ENCODE measurements at places on chromosomes 5 and 9. TPM values are rescaled to one million over a fixed set of nuclear protein-coding genes. Genes with fewer than 3 reads are reported as not detected.

The SSBP2 gene
- 29.5 TPM for total RNA-seq

- no peak for DNase-seq
These were observed 31.7 kb upstream of the BASP1 start for GRCh38 chr5:17185773-17186172.

The RASGRF2 gene
- total RNA-seq, result 19.4 TPM

The SELENOP gene
- total RNA-seq, result not detected

DNA sequence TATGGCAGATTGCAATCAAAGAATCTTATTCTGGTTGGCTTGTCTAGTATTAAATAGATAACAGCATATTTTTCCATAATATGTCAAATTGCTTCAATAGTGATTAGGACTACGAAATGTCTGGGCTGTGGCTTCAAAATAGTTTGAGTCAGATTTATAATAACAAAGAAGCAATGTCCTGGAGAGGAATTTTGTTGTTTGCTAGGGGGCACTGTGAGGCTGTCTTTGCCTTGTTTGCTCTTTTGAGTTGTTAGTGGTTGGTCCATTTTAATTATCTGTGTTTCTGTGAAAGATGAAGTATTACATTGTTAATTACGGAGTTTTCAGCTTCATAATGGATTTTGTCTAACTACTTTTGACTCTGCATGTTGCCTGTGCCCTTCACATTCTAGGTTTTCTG is 713.6 kb downstream of the TLE4 start:
- DNase-seq, result no peak

DNA sequence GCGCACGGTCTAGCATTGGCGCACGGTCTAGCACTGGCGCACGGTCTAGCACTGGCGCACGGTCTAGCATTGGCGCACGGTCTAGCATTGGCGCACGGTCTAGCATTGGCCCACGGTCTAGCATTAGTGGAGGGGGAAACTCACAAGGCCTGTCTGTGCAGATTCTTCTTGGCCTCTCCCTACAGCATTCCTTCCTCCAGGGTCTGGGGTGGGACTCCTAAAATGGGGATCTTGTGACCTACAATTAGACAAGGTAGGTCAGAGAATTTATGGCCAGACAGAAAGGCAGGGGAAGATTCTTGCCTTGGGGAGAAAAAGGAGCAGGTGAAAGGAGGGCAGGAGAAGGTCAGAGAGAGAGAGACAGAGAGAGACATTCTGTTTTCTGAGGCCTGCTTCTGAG is 5.4 kb upstream of the GBGT1 start:
- DNase-seq, result no peak

- no peak for DNase-seq
These were observed 422.3 kb downstream of the EBF1 start for GRCh38 chr5:158677470-158677838.

DNA sequence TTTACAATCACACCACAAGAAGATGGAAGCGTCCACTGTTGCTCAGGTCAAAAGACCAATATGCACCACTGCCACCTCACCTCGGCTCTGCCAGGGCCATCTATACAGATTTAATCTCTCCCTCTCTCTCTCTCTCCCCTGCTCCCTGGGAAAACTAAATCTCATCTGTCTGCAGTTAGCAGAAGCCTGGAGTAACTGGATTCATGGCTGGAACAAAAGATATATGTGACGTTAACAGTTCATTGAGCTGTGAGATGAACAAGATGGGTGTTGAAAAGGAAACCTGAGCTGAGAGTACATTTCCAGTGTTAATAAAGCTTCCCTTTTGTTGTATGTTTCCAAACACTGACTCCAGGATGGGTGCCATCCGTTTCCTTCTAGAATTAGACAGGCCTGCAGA is 369.7 kb downstream of the CDK5RAP2 start:
- DNase-seq, result no peak

DNA sequence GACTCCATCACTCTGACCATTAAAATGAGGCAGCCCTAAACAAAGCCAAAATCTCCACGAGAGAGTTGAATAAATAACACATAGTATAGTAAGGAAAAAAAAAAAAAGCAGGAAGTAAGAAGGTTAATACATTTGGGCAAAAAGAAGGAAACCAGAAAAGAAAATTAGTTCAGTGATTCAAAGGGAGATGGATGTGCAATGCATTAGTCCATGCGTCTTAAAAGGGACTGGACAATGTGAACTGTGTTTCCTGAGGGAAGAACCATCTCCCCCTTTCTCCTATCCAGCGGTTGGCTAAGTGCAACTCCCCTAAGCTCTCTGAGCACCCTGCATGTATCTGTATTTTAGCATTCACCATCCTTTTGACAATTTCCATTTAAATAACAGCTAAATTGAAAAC is 1.4 kb downstream of the ANKRA2 start:
- no peak for DNase-seq

GRCh38 chr9:98231770-98232478 is 23.5 kb downstream of the TBC1D2 start:
- no peak for DNase-seq

GRCh38 chr5:63959177-63959982 is 2.9 kb downstream of the HTR1A start:
- DNase-seq, result no peak

GRCh38 chr5:2353211-2353610 is 398.3 kb downstream of the IRX2 start:
- no peak for DNase-seq

The ZNF367 gene
- 19.6 TPM for total RNA-seq

DNA sequence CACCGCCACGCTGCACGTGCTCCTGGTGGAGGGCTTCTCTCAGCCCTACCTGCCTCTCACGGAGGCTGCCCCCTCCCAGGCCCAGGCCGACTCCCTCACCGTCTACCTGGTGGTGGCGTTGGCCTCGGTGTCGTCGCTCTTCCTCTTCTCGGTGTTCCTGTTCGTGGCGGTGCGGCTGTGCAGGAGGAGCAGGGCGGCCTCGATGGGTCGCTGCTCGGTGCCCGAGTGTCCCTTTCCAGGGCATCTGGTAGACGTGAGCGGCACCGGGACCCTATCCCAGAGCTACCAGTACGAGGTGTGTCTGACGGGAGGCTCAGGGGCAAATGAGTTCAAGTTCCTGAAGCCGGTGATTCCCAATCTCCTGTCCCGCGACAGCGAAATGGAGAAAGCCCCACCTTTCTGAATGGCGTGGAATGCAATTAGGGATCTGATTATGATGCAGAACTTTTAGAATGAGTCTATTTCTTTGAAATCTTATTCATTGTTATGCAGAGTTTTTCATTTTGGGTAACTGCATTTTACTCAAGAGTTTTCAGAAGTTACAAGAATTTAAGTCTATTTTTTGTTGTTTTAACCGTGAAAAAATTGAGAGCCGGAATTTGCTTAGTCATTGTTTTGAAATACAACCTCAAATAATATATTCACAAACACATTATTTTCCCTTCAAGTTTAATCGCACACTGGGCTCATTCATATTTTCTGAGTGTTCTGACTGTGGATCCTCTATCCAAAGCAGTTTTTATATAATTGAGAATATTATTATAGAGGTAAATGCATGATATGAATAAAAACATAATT is 8.5 kb upstream of the PCDHB15 start:
- no peak for DNase-seq

GRCh38 chr9:113156880-113157279 is 6.1 kb downstream of the SLC31A2 start:
- no peak for DNase-seq

- DNase-seq, result no peak
These were observed 14.8 kb upstream of the PLEKHG4B start for GRCh38 chr5:77170-77501.

- DNase-seq, result no peak
These were observed 505 bp downstream of the C5orf34 start for GRCh38 chr5:43514471-43514815.

GRCh38 chr9:121301881-121302286 is 33.9 kb downstream of the GSN start:
- DNase-seq, result no peak

DNA sequence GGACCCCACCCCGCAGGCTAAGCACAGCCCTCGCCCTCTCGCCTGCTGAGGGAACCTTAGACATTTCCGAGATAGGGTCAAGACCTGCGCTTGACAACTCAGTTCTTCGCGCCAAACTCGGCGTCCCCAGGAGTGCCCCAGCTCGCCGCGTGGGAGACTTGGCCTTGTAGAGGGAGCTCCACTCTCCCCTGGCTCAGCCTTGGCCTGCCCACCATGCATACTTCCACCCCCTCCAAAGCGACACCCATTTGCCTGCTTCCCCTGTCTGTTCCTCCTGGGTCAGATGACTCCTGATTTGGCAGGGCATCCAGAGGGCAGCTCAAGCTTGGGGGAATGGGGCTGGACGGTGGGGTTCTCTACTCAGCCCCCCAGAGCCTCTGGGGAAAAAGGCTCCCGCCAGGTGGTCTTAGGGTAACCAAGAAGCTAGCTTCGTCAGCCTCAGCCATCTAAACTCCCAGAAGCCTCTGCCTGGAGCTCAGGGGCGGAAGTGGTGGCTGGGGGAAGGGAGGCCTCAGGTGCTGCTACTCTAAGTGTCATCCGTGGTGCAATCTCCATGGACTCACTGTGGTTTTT is 560 bp downstream of the DOCK2 start:
- peak; percentile 69 for DNase-seq

DNA sequence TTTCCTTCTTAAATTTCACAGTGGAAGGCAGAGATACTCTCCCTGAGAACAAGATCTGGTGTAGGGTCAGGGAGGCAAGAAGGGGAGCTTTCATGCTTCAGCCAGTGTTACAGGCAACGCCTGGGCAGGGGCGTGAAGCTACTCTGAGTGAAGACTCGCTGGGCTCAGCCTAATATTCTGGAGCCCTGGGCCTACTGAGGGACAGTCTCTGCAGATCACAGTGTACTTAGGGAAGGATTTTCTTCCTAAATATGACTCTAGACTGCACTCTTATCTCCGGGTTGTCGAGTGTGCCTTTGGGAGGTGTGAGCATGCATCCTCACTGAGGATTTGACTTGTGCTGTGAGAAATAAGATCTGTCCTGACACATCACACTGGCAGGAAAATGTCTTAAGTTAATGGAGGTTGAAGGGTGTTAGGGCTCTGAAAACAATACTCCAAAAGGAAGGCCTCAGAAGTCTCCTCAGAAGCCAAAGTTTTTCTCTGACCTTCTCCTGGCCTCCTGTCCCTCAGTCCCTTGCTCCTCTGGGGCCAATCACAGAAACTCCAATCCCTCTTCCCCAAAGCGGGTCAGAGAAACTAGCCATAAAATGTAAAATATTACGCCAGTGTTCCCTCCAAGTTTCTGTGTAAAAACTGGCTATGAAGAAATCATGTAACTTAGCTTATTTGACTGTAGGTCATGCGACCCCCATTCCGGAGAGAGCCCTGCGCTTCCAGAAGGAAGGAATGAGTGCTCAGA is 156.8 kb upstream of the TBC1D2 start:
- DNase-seq, result no peak

- no peak for DNase-seq
These were observed 69.8 kb downstream of the CMYA5 start for GRCh38 chr5:79759436-79759835.

DNA sequence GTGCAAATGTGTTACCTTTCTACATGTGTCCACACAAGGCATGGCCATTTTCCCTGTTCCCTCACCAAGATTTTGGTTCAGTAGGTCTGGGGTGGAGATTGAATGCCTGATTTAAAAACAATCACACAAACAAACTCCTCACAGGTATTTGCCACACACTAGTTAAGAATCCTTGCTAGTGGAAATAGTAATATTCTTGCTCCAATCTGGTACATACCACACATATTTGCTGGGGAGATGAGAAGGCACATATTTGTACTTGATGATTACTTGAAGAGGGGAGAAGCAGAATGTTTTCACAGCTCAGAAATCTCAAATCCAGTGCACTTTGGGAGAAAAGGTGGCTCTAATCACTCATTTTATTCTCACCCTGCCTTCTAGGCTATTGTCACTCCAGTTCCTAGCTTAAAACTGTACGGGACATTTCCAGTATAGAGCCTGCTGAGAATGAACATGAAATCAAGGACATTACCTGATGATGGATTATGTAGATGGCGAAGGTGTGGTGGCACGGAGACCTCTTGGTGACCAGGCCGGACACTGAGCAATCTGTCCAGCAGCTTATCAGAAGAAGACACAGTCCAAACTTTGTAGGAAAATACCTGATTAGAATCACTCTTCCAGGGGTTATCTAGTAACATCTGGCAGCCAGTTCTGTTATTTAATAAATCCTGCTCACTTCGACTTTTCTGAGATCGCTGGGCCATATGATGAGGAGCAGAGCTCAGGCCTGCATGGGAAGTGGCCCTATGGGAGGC is 116.1 kb upstream of the IL6ST start:
- no peak for DNase-seq

DNA sequence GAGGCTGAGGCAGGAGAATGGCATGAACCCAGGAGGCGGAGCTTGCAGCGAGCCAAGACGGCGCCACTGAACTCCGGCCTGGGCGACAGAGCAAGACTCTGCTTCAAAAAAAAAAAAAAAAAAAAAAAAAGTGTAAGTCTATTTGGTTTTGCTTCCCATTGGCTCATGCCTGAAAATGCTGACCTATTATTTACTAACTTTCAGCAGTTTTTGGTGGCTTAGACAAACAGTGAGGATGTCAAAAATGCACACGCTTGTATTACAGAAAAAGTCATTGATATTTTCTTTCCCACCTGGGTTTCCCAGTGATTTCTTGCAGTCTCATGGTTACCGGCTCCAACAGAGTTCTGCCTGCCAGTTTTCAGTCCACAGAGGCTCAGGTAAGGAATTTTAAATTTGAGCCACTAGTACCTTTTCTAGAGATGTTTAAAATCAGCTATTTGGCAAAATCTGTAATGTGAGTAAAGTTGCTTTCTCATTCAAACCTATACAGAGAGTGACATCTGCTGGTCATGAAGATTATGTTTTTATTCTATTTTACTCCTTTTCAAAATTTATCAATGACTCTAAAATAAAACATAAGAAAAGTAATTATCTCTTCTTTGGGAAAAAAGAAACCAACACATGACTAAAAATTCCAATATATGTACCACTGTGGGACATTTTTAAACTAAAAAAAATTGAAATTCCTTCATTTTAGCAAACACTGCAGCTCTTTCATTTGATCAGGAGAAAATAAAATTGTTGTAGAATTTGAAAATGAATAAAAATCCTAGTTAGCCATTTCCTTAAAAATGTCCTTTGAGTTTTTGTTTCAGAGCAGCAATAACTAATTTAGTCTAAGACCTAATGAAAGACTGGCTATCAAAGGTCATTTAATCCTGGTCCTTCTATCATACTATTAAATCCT is 8.8 kb downstream of the FAM200C start:
- no peak for DNase-seq

DNA sequence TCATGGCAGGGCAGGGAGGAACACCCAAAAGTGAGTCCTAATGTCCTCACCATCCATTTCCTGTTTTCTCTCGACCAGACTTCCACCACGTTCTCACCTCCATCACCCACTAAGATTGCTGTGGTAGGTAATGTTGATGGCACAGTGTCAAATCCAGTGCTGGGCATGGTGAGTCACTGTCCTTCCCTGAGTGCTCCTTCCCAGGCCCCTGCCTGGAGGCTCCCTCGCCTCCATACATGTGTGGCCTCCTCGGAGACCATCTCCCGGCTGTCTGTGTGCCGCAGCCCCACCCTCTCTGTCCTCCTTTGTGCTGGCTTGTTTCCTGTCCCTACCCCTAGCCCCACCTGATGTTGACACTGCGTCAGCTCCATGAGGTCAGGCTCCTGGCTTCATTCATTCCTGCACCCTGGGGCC is 177.5 kb downstream of the SYK start:
- DNase-seq, result no peak

All from activated T-helper 2 cell treated with anti-CD3 and anti-CD28 coated beads, Interferon-gamma antibody, Interleukin-2, Interleukin-4, amounts not matched to agents 10 μg/mL and 5 μg/mL and 100 μg/mL, durations not matched to agents 14 hours and 24 hours and 36 hours (primary cell).